ENCODE measurements at places on chromosomes 1 and 21.

DNA sequence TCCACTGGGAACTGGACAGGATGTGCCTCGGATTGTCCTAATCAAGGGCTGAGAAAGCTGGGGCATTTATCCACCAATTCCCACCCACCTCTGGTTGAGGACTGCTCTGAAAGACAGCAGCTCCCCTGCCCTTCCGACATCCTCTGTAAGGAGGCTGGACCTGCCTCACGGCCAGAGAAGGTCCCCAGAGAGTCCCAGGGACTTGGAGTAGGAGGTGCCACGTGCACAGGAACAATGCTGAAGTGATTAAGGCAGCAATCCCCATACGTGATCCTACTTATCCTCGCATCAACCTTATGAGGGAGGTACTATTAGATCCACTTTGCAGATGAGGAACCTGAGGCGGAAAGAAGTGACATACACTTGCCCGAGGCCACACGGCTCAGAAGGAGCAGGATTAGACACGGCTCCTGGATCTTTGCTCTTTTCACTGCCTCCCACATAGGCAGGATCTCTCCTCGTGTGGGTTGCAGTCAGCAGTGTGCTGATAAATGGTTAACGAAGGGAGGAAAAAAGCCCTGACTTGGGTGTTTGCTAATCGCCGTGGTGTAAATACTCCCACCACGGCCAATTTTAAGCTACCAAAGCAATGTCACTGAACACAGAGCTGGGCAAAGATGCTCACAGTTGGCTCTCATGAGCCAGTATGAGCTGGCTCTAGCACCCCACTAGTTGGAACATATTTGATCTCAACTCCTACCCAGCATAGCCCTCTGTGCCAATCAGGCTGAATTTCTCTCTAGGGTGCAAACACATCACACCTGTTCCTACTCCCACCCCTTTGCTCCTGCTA, 18.6 kb upstream of the LDLRAP1 start:
- no peak for DNase-seq
- no peak overlapping the region for H3K4me3 ChIP-seq
- H3K27me3 ChIP-seq, result no peaks in the 10 kb centered on the region
- no peaks in the 10 kb centered on the region for H3K4me1 ChIP-seq

- peak; percentile 92 for DNase-seq
- peak overlapping the region; percentile 64 for H3K4me3 ChIP-seq
- no peaks in the 10 kb centered on the region for H3K36me3 ChIP-seq
- H3K27ac ChIP-seq, result peak overlapping the region; percentile 97
- peaks cover 7% of the 10 kb centered on the region for H3K4me1 ChIP-seq
Measured at GRCh38 chr1:19273106-19273843, 15.3 kb downstream of the AKR7A3 start.

DNA sequence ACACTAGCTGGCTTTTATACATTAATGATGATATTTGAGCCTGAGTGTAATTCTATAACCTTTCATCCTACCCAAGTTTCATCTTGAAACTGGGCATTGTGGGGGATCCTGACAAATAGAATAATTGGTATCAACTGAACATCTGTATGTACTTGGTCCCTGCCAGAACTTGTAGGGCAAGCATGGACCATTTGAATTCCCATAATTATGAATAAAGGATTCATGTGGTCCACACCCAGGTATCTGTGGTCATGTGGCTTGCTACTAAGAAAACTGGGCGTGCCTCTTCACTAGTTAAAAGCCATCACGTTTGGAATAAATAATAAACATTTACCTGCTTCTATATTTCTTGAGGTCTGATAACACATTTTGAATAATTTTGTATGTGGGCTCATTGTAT, 20.6 kb upstream of the VTCN1 start:
- H3K36me3 ChIP-seq, result no peaks in the 10 kb centered on the region
- no peak overlapping the region for H3K27ac ChIP-seq
- H3K4me1 ChIP-seq, result no peaks in the 10 kb centered on the region

- no peak overlapping the region for H3K4me3 ChIP-seq
- H3K27ac ChIP-seq, result no peak overlapping the region
- H3K27me3 ChIP-seq, result no peaks in the 10 kb centered on the region
- H3K4me1 ChIP-seq, result no peaks in the 10 kb centered on the region
- H3K36me3 ChIP-seq, result no peaks in the 10 kb centered on the region
Measured at GRCh38 chr1:44273560-44274350, 60.5 kb downstream of the DMAP1 start.

GRCh38 chr1:178916448-178917174, 45.7 kb upstream of the ANGPTL1 start:
- peak overlapping the region; percentile 19 for H3K27ac ChIP-seq
- no peak for DNase-seq
- H3K27me3 ChIP-seq, result no peaks in the 10 kb centered on the region
- H3K4me1 ChIP-seq, result peaks cover 25% of the 10 kb centered on the region
- H3K36me3 ChIP-seq, result no peaks in the 10 kb centered on the region

DNA sequence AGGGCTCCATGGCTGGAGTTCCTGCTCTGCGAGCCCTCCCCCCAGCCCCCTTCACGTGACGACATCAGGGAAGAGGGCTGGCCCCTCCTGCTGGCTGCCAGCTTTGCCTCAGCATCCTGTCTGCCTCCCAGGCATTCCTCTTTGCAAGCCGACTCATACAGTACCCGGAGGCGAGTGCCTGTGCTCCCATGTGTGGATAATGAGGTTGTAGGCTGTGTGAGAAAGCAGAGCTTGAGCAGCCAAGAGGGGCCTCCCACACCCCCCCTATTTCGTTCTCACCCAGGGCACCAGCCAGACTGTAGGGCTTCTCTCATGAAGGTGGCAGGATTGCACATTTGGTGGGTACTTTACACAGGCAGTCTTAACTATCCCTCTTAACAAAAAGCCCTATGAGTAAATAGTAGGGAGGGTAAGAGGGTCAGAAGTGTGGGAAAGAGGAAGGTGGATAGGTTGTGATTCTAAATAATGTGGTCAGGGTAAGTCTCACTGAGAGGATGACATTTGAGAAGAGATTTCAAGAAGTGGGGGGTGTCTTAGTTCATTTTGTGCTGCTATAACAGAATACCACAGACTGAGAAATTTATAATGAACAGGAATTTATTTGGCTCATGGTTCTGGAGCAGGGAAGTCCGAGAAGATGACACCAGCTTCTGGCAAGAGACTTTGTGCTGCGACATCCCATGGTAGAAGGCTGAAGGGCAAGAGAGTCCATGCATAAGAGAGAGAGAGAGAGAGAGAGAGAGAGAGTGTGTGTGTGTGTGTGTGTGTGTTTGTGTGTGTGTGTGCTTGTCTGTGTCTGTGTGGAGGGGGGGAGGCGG, 113.5 kb downstream of the OMA1 start:
- DNase-seq, result no peak
- H3K4me3 ChIP-seq, result no peak overlapping the region
- no peaks in the 10 kb centered on the region for H3K4me1 ChIP-seq
- no peaks in the 10 kb centered on the region for H3K36me3 ChIP-seq

- no peaks in the 10 kb centered on the region for H3K4me1 ChIP-seq
- DNase-seq, result no peak
- no peak overlapping the region for H3K27ac ChIP-seq
- no peaks in the 10 kb centered on the region for H3K36me3 ChIP-seq
- no peaks in the 10 kb centered on the region for H3K27me3 ChIP-seq
- no peak overlapping the region for H3K4me3 ChIP-seq
Measured at GRCh38 chr1:167564612-167565270, 11.2 kb upstream of the CREG1 start.

GRCh38 chr1:48208652-48209051, 13.9 kb upstream of the SLC5A9 start:
- no peaks in the 10 kb centered on the region for H3K4me1 ChIP-seq
- no peak for DNase-seq
- H3K4me3 ChIP-seq, result no peak overlapping the region
- no peaks in the 10 kb centered on the region for H3K36me3 ChIP-seq

- no peak for DNase-seq
- no peak overlapping the region for H3K4me3 ChIP-seq
- H3K27ac ChIP-seq, result no peak overlapping the region
- no peaks in the 10 kb centered on the region for H3K4me1 ChIP-seq
Measured at GRCh38 chr1:94024104-94024792, 96.7 kb downstream of the ABCA4 start.

DNA sequence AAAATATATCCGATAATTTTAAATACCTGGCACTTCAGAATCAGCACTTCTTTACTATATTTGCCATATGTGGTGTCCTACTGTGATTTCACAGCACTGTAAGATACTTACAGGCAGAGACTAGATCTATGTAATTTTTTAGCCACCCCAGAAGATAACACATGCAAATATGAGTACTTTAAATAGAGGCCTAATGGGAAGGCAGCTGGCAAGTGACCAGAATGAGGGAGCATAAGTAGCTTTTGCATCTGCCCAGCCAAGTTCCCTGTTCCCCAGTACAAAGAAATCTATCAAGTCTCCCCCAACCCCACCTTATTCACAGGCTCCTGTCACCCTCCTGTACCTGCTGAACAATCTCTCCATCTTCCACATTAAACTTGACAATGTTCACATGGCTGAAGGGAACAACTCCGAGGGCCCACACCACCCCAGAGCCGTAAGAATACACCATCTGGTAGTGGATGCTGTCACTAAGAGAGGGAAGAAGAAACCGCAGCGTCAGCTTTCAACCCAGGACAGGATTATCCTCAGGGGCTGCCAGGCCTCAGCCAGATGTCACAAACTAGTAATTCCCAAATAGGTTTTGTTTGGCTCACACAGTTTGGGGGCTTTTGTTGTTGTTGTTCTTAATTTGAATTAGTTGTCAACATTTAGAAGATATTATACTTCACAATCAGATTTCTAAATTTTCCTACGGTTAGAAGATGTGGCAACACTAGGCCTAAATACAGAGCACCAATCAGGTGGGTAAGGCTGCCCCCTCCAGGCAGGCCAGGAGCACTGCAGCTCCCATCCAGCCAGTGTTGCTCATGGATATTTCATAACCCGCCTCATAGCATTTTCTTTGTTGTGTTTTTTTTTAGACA, 10.4 kb downstream of the EMC1 start:
- H3K27ac ChIP-seq, result no peak overlapping the region
- H3K4me3 ChIP-seq, result no peak overlapping the region
- peak; percentile 73 for DNase-seq
- no peaks in the 10 kb centered on the region for H3K4me1 ChIP-seq
- H3K27me3 ChIP-seq, result no peaks in the 10 kb centered on the region

- no peak overlapping the region for H3K4me3 ChIP-seq
- H3K36me3 ChIP-seq, result no peaks in the 10 kb centered on the region
- no peaks in the 10 kb centered on the region for H3K4me1 ChIP-seq
- peak overlapping the region; percentile 4 for H3K27ac ChIP-seq
- no peak for DNase-seq
- H3K27me3 ChIP-seq, result no peaks in the 10 kb centered on the region
Measured at GRCh38 chr1:162564762-162565218, 3.3 kb downstream of the UAP1 start.

DNA sequence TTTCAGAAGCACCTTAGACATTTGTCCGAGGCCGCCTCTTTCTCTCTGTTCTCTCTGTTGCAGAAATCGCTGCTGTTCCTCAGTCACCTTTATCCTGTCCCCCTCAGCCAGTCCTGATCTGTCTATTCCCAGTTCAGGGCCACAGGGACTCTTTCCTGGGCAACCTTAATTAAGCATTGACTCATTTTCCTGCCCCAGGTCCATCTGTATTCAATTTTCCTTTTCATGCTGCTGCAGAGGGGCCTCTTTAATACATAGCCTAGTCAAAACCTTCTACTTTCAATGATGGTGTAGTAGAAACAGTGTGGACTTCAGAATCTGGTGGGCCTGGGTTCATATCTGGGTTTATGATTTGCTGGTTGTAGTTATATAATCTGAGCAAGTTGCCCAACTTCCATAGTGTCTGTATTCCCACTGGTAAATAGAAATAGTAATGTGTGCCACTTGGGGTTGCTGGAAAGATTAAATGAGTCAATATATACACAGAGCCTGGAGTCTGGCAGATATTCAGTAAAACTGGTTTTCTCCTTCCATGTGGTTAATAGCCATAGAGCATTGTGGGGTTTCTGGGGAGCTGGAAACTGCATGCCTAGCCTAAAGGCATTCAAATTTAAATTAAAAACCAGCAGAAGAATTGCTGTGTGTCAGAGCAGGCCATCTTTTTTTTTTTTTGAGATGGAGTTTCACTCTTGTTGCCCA, 4.5 kb downstream of the TRAF5 start:
- no peaks in the 10 kb centered on the region for H3K4me1 ChIP-seq
- H3K4me3 ChIP-seq, result no peak overlapping the region
- H3K36me3 ChIP-seq, result no peaks in the 10 kb centered on the region
- H3K27ac ChIP-seq, result no peak overlapping the region

- no peaks in the 10 kb centered on the region for H3K36me3 ChIP-seq
- no peak overlapping the region for H3K4me3 ChIP-seq
- DNase-seq, result no peak
- no peak overlapping the region for H3K27ac ChIP-seq
Measured at GRCh38 chr1:74107394-74107793, 90.6 kb downstream of the LRRIQ3 start.

DNA sequence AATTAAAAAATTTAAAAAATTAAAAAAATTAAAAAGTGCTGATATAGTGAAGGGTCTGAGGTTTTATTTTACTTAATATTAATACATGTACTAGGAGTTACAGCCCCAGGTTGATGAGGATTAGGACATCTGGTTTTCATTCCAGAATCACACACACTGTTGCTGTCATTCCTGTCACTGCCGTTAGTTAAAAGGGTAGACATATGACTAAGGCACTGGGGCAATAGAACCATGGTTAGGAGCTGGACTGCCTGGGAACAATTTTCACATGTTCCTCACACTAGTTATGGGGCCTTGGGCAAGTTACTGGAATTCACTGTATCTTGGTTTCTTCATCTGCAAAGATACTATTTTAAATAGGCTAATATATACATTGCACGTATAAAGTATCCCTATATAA, 191.8 kb upstream of the DPYD start:
- no peaks in the 10 kb centered on the region for H3K36me3 ChIP-seq
- no peak overlapping the region for H3K27ac ChIP-seq
- H3K4me3 ChIP-seq, result no peak overlapping the region
- H3K4me1 ChIP-seq, result no peaks in the 10 kb centered on the region
- DNase-seq, result no peak

Measured in right lobe of liver (tissue), 6 donors.